BJ (cell line): ENCODE measurements at places on chromosomes 2 and 18.

DNA sequence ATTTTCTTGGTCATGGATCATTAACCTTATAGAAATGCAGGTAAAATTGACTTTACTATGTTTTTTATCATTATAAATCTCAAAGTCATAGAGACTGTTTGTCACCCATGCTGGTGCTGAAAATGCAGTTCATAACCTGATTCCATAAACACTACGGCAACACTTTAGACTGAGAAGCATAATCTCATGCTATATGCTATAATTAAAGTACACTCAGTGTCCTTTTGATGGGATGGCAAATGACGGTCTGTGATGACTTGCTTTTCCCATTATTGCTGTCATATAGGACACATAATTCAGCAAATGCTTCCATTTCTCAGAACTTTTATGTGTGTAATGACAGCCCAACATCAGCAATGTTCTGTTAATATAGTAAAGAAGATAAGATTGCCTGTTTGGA, 162.9 kb downstream of the CD226 start:
- DNase-seq, result no peak

DNA sequence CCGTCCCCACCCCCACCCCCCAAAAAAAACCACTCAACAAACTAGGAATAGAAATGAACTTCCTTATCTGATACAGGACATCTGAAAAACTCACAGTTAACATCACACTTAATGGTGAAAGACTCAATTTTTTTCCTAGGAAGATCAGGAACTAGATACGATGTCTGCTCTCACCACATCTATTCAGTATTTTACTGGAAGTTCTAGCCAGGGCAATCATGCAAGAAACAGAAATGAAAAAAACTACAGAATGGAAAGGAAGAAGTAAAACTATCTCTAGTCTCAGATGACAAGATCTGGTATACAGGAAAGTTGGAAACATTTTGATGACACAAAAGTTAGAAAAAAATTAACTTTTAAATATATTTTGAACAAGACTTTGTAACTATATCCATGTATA, 114.4 kb upstream of the FZD5 start:
- no peak for DNase-seq

GRCh38 chr2:190912726-190913125, 32.1 kb downstream of the GLS start:
- DNase-seq, result no peak

DNA sequence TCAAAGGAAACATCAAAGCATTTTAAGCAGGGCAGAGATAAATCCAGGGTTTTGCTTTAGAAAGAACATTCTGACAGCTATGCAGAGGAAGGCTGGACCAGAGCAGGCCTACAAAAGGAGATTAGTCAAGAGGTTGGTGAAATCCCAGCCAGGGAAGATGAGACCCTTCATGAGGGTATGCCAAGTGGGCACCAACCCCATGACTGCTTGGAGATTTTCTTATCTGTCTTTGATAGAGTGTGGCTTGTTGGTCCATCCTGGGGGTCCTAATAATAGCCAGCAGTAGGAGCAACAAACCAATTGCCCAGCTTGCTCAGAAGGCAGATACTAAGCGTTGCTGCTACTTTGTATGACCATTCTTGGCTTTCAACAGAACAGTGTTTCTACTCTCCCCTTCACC, 895.4 kb downstream of the EPHA4 start:
- no peak for DNase-seq

GRCh38 chr2:196259507-196260481, 88.4 kb upstream of the STK17B start:
- DNase-seq, result no peak

GRCh38 chr2:73078457-73079411, 7.2 kb upstream of the SFXN5 start:
- DNase-seq, result no peak

DNA sequence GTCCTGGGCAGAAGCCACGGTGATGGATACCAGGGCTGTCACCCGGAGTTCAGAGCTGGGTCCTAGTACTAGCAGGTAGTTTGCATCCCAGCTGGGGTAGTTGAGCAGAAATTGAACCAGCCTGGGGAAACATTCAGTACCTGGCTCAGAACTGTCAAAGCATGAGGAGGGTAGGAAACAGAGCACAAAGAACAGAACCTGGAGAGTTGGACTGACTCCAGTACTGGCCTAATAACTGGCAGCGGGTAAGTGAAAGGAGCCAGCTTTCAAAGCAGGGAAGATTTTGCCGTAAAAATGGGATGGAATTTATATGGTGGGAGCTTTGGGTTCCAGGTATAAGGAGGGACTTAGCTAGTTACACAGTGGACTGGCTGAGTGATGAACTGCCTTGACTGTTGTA, 23.8 kb downstream of the ATG16L1 start:
- no peak for DNase-seq

GRCh38 chr2:137173463-137173862, 408.1 kb downstream of the THSD7B start:
- no peak for DNase-seq

GRCh38 chr2:10370895-10371294, 68.2 kb downstream of the HPCAL1 start:
- no peak for DNase-seq

DNA sequence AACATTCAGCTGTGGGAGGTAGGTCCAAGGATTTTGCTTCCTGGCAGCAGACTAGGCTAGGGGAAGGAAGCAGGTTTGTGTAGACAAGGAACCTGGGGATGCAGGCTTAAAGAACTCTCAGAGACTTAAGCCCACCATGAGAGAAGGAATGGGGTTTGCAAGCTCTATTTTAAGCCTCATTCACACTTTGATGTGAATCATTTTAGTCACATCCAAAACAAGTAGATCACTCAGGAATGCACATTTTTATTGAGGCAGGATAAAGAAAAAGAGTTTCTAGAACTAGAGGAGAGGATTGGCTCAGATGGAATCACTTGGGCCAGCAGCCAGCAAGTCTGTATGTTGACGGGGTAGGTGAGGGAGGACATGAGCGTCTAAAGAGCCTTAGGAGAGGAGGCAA, 3.3 kb upstream of the NAPG start:
- DNase-seq, result no peak

GRCh38 chr2:12291303-12291702, 425.4 kb upstream of the TRIB2 start:
- no peak for DNase-seq

DNA sequence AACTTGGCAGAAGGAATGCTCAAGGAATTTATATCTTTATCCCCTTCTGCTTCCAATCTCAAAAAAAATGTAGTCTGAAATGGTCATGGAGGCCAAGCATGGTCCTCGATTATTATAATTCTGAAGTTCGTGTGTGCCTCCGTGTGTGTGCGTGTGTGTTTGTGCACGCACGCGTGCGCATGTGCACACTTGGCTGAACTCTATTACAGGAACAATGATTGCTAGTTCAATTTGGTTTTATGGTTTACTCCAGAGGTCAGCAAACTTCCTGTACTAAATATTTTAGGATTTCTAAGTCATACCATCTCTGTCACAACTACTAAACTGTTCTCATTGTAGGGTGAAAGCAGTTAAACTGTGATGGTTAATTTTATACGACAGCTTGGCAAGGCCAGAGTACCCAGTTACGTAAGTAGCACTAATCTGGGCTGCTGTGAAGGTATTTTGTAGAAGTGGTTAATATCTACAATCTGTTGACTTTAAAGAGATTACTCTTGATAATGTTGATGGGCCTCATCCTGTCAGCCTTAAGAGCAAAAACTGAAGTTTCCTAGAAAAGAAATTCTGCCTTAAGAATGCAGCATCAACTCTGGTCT, 5.8 kb upstream of the MARCHF7 start:
- no peak for DNase-seq

DNA sequence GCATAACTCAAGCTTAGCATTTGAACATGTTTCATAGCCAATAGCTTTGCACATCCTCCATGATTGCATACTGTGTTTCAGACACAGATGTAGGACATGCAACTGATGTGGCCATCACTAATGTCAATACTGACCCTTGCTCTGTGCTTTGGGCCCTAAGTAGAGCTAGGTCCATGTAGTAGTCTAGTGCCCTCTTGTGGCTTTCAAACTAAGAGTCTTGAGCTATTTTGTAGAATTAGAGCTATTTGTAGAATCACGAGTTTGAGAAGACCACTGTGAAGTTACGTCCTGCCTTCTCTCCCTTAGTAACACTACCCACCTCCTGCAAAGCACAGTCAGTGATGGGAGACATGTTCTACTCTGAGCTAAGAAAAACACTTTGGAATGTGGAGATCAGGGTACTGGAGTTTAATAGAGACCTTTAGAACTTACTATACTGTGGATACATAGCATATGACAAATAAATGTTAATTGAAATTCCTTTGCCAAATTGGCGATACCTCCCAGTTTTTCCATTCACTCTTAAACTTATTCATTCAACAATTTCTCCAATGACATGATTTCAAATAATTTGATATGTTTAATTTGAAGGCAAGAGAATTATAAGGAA, 306.5 kb upstream of the TNP1 start:
- DNase-seq, result no peak

GRCh38 chr2:18001671-18002070, 123.2 kb downstream of the KCNS3 start:
- DNase-seq, result no peak

- DNase-seq, result no peak
These were observed 6.5 kb upstream of the SMAD2 start for GRCh38 chr18:47936952-47937351.

- no peak for DNase-seq
These were observed 67.2 kb downstream of the EPHA4 start for GRCh38 chr2:221504905-221505304.

GRCh38 chr2:128473175-128474035, 154.7 kb upstream of the HS6ST1 start:
- peak; percentile 26 for DNase-seq

- peak; percentile 39 for DNase-seq
These were observed 162.0 kb downstream of the RTP5 start for GRCh38 chr2:242031481-242032019.

GRCh38 chr2:235904585-235904931, 263.6 kb downstream of the GBX2 start:
- DNase-seq, result no peak

GRCh38 chr2:9681427-9681817, 50.6 kb upstream of the YWHAQ start:
- no peak for DNase-seq

DNA sequence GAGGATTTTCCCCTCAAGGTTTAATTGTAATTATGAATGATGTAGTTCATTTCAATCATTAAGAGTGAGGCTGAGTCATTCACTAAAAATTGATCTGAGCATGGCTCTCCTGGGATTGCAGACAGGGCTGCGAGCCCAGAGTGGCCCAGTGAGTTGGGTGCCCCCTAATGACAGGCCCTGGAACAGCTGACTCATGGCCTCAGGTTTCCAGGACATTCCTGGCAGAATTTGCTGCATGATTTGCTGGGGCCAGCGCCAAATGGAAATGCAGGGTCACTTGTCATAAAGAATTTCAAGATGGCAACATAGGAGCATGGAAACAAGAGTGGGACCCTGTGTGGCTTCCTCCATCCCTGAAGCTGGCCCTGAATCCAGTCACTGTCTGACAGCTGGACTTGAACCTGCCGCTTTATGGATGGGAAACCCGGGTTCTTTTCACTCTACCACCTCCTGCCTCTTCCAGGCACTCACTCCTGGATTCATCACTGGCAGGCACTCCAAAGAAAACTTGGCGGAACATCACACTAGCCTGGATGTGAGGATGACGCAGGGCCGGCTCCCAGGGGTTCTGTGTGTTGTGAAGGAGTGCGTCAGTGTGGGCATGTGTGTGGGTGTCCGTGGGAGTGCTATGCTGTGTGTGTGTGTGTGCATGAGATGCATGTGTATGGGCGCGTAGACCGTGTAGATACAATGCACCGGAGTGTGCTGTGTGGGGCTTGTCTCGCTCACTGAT, 15.2 kb downstream of the OTOF start:
- DNase-seq, result no peak

GRCh38 chr2:40534528-40534927, 82.6 kb upstream of the SLC8A1 start:
- no peak for DNase-seq

DNA sequence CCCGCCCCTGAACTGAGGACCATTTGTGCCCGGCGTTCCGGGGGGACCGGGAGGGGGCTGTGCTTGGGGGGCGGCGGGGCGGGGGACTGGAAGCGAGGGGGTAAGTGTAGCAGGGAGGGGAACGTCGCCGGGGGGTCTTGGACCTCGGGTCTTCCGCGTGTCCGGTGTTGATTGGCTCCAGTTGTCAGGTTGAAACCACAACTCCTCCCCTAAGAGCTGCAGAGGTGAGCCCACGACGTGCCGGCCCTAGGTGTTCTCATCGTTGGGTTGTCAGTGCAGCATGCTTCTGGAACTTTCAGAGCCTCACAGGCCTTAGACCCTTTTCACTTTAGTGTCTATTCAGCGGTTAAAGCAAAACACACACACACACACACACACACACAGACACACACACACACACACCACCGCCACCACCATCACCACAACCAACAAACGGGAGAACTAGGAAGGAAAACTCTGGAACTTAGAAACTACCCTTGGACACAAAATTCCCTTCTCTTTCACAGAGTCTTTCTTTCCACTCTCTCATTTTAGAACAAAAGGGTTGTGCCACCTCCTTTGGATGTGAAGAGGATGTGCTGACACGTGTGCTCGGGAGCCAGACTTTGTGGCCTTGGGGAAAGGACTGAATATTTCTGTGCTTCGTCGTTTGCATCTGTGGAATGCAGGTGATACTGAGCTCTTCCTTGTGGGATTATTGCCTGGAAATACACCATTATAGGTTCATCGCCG, 6.7 kb upstream of the DLX2 start:
- DNase-seq, result no peak

DNA sequence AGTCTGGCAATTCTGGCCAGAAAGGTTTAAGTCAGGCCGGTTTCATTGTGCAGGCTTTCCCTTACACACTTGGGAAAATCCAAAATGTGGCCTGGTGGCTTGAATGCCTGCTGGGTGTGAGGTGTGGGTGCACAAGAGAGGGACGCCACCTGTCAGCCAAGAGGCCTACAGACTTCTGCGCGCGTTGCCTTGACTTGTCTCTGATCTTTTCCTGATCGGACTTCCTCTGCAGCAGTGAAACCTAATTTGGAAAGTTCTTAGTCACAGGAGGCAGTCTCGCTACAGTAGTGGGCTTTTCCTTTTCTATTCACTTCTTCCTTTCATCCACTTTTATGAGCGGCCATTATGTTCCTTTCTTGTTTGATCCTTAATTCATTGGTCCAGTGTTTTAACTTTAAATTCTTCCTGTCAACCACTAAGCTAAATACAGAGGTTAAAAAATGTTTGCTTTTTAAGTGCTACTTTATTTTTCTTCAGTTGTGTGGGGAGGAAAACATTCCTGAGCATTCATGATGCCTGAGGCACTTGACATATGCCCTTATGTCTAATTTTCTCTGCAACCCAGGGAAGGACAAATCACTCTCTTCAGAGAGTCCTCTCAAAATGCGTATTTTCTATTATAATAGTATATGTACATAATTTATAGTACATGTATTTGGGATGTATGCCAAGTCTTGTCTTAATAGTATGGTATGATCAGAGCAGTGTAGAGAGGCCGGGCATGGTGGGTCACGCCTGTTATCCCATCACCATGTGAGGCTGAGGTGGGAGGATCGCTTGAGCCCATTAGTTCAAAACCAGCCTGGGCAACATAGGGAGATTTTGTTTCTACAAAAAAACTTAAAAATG, 128.9 kb downstream of the WDSUB1 start:
- DNase-seq, result no peak

- no peak for DNase-seq
These were observed 45.1 kb downstream of the DHX57 start for GRCh38 chr2:38830526-38831159.

GRCh38 chr2:97737421-97738178, 24.2 kb downstream of the ZAP70 start:
- DNase-seq, result no peak

- DNase-seq, result no peak
These were observed 1045.8 kb downstream of the CNTNAP5 start for GRCh38 chr2:125070726-125071505.

GRCh38 chr2:12251121-12251520, 465.6 kb upstream of the TRIB2 start:
- DNase-seq, result no peak

- DNase-seq, result no peak
These were observed 239.4 kb upstream of the SKOR2 start for GRCh38 chr18:47490882-47491281.
